Right renal cortex interstitium (tissue), 3 donors: ENCODE measurements at places on chromosomes 3 and 15. TPM values are rescaled to one million over a fixed set of nuclear protein-coding genes. Genes with fewer than 3 reads are reported as not detected.

- no peak for DNase-seq
Measured at GRCh38 chr3:72916250-72916649, 28.4 kb downstream of the GXYLT2 start.

- DNase-seq = no peak
Measured at GRCh38 chr3:120448756-120449155, 2.0 kb downstream of the FSTL1 start.

The SEMA3B gene
- polyA plus RNA-seq = 76.3 TPM

The CACNA2D3 gene
- 1.4 TPM for polyA plus RNA-seq

DNA sequence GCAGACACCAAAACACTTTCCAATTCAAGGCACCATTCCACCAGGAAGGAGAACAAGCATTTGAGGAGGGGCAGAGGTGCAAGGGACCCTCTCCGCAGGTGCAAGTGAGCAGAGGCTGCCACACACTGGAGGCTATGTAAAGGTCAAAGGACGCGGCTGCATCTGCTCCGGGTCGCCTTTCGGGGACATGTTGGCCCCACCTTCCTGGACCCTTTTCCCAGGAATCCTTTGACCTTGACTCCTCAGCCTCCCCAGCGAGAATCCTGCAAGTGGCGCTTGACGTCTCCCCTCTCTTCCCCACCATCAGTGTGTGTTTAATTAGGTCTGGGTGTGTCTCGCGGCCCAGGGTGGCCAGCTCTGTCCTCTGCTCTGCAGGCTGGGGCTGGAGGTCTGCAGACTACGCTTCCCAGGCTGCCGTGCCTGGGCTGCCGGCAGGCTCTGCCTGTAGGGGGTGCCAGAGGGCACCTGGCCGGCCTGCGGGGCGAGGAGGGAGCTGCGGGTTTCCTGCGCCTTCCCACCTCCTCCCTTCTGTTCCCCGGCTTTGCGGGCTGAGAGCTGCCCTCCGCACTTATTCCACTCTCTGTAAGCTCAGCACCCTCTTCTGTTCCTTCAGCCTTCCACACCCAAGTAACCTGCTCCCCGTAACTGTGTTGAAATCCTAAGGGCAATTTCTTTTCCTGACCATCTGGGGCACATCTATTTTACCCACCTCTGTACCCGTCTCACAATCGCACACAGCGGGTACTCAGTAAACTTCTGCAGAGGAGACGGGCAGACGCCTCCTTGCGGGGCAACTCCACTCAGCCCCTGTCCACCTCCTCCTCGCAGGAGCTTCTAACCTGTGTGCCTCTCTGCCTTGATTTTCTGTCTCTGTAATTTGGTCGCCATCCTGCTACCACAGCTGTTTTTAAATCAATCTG, 129.8 kb downstream of the NSMCE3 start:
- no peak for DNase-seq

The TMF1 gene
- polyA plus RNA-seq = 43.5 TPM

The LXN gene
- polyA plus RNA-seq = 38.1 TPM

The CHRNA3 gene
- polyA plus RNA-seq = 1.3 TPM

The BMF gene
- polyA plus RNA-seq = 39.2 TPM

DNA sequence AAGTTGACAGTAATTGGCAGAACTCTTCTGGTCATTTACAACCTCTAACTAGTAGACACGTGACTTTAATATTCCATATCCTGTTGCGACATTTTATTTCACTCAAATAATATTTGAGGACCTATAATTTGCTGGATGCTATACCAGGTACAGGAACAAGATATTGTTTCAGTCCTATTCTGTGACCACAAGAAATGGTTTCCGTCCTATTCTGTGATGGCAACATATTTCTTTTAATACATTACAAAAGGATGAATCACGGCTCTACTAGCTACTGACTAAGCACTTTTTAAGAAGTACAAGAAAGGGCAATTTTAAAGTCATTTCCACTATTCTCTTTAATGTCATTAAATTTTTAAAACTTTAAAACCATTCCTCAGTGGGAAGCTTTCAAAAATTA, 400.2 kb downstream of the CNTN3 start:
- DNase-seq = no peak

DNA sequence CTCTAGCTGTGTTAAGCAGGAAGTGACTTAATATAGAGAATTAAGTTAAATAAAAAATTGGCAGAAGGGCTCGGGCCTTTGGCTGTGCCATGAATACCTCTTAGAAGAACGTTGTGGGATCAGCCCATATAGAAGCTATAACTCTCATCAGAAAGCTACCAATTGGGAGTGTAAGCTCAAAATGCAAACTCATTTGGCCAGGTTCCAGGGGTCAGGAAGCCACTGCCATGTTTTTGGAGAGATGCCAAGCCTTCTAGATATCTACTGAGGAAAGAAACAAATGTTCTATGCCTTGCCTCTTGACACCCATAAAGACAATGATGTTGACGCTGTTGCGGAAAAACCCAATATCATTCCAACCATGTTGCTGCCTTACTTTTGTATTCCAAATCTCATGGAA, 475.2 kb upstream of the TGFBR2 start:
- DNase-seq = no peak

- DNase-seq = no peak
Measured at GRCh38 chr3:155179966-155180757, 100.0 kb downstream of the MME start.

- DNase-seq = no peak
Measured at GRCh38 chr3:58591517-58592510, 14.6 kb upstream of the FAM107A start.

- no peak for DNase-seq
Measured at GRCh38 chr3:177196456-177197040, 734 bp downstream of the TBL1XR1 start.

The PLA2G4D gene
- 0.04 TPM for polyA plus RNA-seq

DNA sequence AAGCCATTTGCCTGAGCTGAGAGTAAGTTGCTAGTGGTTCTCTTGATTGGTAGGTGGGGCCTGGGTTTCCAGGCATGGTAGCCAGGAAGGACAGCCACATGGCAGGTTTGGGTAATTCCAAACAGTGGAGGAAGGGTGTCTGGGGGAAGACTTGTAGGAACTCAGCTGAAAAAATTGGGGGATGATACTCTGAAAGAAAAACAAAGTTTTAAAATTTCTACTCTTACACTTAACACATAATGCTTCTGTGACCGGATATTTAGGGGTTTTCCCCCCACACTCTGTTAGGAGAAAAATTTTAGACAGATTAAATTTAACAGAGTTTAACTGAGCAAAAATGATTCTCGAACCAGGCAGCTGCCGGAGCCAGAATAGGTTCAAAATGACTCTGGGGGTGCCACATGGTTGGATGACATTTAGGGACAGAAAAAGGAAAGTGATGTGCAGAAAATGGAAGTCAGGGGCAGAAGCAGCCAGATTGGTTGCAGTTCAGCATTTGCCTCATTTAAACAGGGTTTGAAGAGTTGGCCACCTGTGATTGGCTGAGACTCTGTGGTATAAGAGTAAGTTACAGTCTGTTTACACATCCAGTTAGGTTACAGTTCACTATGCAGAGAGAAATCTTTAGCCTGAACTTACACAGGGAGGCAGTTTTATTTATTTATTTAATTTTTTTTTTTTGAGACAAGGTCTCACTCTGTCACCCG, 8.1 kb downstream of the B2M start:
- no peak for DNase-seq

The TRIM71 gene
- polyA plus RNA-seq = 7.4 TPM

The FEZF2 gene
- not detected for polyA plus RNA-seq

- no peak for DNase-seq
Measured at GRCh38 chr3:107432013-107432515, 54.8 kb downstream of the CCDC54 start.

DNA sequence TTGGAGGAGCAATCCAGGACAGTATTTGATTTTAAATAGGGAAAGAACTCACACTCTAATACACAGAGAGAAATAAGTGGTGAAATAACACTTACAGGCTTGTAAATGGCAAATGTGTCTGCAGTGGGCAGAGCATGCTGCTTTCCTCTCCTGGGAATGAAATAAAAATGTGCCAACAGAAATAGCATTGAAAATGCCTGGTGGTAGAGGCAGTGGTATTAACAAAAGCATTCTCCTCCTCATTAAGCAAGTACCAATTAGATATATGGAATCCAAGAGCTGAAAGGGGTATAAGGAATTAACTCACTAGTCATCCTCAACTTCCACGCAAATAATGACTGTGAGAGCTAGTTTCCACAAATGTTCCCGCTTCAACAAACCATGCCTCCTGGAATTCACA, 364.1 kb upstream of the KCNMB2 start:
- no peak for DNase-seq

DNA sequence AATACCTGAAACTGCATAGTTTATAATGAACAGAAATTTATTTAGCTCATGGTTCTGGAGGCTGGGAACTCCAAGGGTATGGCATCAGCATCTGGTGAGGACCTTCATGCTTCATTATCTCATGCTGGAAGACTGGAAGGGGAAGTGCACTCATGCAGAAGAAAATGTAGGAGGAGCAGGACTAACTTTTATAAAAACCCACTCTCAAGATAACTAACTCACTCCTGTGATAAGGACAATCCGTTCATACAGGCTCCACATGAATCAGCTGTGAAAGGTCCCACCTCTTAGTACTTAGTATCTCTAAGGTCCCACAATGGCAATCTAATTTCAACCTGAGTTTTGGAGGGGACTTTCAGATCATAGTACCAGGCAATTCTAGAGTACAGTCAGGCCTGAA, 33.6 kb upstream of the APH1B start:
- no peak for DNase-seq

DNA sequence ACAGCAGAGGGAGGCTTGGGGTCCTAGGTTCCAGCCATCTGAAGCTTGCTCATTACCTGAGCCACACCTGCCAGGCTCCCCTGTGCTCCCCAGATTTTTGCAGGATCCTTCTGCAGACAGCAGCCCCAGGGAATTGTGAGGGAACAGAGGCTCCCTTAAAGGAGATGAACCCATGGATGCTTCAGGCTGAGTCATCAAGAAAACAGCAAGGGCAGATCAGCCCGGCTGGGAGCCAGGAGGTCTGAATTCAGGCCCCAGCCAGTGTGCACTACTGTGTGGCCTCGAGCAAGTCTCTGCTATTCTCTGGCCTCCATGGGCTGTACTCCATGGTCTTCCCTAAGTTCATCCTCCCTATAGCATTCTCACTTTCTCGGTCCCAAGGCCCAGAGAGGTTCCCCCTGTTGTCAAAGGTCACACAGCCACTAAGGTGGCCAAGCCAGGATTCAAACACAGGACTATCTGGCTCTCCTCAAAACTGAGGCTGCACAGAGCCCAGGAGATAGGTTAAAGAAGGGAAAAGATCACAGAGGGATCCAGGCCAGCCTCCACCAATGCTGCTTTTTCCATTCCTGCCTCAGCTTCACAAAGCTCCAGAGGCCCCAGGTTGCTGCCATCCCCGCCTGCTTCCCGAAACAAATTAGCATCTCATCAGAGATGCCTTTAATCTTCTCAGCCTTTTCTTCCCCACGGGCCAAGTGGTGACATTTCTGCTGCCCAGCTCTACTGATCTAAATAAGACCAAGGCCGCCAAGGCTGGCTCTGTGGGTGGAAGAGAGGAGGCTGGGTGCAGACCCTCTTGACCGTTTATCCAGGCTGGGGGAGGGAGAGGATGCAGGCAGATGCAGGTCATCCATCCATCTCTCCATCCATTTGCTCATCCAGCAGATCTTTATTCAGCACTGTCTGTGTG, 21.2 kb upstream of the GRIP2 start:
- no peak for DNase-seq

DNA sequence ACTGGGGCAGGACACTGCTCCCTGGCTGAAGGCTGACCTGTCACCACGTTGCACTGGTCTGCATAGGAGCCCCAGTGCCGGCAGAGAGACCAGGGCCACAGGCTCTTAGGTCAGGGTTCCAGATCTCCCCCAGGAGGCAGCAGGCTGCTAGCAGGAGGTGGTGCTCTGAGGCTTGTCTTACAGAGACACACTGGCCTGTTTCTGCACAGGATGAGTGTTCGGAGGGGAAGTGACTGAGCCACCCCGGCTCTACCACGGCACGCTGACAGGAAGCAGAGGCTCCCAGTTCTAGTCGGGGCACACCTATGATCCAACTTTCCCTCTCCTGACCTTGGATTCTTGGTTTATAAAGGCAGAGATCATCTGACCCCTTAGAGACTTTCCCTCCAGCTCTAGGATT, 8.6 kb downstream of the FBXL22 start:
- DNase-seq = no peak

The HTR3C gene
- polyA plus RNA-seq = not detected

The ST3GAL6 gene
- polyA plus RNA-seq = 85.2 TPM

GRCh38 chr3:194586836-194587235, 46.4 kb downstream of the TMEM44 start:
- DNase-seq = no peak

The REC114 gene
- polyA plus RNA-seq = not detected

- DNase-seq = peak; percentile 23
Measured at GRCh38 chr15:42490291-42490670, 660 bp downstream of the ZNF106 start.

DNA sequence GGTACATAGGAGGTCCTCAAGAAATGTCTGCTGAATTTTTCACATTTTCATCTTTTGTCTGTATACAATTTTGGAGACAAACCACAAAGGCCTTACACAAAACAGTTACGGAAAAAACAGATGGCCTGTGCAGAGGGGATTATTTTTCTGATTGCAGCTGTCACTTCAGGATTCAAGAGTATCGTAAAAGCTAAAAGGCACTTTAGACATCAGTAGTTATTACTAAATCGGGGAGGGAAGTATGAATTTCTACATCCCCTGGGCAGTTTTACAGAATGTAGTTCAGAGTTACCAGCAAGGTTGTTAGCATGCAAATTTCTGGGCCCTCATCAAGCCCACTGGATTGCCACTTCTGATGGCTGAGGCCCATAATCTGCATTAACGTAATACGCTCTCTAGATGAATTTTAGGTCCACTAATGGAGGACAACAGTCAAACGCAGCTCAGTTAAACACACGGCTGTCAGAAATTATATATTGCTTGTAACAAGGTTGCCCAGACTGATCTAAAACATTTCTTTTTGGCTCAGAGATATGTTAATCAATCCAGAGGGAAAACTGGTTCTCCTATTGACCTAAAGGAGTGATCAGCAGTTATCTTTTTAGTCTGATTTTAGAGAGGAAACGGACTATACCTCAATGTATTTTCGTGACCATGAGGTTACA, 1.1 kb downstream of the RIOX2 start:
- DNase-seq = no peak

GRCh38 chr3:29557186-29557585, 276.3 kb downstream of the RBMS3 start:
- no peak for DNase-seq

The MFGE8 gene
- polyA plus RNA-seq = 96.5 TPM

The B3GNT5 gene
- polyA plus RNA-seq = 23.8 TPM

DNA sequence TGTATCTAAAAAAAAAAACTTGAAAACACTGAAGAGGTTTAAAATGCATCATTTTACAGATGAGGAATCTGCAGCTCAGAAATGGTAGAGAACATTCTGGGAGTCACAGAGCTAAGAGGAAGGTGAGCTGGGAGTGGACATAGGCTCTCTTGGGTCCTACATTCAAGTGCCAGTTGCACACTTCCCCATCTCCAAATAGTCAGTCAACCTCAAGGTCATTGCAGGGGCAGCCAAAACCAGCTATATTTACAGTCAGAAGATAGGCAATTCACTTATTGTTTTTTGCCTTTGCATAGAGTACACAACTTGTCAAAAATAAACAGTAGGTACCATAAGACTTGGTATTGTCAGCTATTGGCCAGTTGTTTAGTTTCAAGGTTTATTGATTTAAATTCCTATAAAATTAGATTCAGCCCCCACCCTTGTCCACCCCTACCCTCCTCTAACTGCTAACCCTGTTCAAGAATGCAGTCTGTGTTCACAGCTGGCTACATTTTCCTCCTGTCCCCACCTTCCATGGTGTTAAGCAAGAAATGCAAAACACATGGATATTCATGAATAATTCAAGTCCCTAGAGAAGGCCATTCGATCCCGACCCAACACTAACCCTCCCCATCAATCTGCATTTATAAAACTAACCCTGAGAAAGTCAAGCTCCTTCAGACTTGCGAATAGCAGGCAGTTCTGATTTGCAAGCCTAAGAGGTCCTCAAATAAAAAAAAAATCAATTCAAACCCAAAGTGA, 567.0 kb upstream of the MCTP2 start:
- no peak for DNase-seq

The C2CD4A gene
- polyA plus RNA-seq = 0.35 TPM
